ENCODE measurements at places on chromosomes 1 and 21.

DNA sequence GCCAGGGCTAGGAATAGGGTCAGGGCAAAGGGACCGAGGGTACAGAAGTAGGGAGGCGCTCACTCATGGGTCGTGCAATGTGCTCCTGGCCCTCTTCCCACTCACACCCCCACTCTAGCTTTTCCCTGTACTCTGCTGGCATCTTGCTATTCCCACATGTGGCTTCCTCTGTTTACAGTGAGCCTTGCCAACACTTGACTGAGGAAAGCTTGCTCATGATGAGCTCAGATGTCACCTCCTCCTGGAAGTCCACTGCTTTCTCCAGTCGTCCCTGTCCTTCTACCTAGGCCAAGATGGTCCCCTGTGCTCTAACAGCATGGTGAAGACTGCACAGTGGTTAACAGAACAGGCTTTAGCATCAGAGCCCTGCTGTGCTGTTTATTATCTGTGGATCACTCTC, 8.0 kb upstream of the RIMS3 start:
- H3K4me3 ChIP-seq = no peak overlapping the region
- no peaks in the 10 kb centered on the region for H3K36me3 ChIP-seq
- no peaks in the 10 kb centered on the region for H3K27me3 ChIP-seq
- peaks cover 3% of the 10 kb centered on the region for H3K4me1 ChIP-seq
- peak; percentile 9 for DNase-seq

GRCh38 chr1:197467881-197468280, 199.8 kb downstream of the CRB1 start:
- peaks cover 2% of the 10 kb centered on the region for H3K27me3 ChIP-seq
- no peaks in the 10 kb centered on the region for H3K4me1 ChIP-seq
- no peak overlapping the region for H3K27ac ChIP-seq

- no peaks in the 10 kb centered on the region for H3K27me3 ChIP-seq
- no peak overlapping the region for H3K4me3 ChIP-seq
- peak; percentile 17 for DNase-seq
- no peaks in the 10 kb centered on the region for H3K36me3 ChIP-seq
- H3K27ac ChIP-seq = no peak overlapping the region
Measured at GRCh38 chr1:204560590-204561150, 44.5 kb downstream of the MDM4 start.

DNA sequence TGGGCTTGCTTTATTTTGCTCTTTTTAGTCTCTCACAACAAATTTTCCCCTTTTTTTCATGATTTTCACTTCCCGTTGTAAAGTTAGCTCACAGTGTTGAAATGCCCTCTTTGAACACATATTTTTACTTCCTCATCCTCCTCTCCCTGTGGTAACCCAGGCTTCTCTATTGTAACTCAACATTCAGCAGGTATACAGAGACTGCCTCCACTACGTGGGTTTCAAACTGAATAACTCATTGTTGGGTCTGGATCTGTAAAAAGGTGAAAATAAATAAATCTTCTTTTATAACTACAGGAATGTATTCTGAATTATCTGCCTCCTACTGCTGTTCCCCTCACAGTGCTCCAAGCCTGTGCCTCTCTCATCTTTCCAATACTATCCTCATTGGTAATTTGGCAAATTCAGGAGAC, 166.4 kb downstream of the RUNX1 start:
- no peaks in the 10 kb centered on the region for H3K27me3 ChIP-seq
- H3K36me3 ChIP-seq = peaks cover 6% of the 10 kb centered on the region
- peaks cover 15% of the 10 kb centered on the region for H3K4me1 ChIP-seq
- peak overlapping the region; percentile 51 for H3K4me3 ChIP-seq

- no peaks in the 10 kb centered on the region for H3K36me3 ChIP-seq
- peak overlapping the region; percentile 17 for H3K27ac ChIP-seq
- peaks cover 13% of the 10 kb centered on the region for H3K4me1 ChIP-seq
- no peaks in the 10 kb centered on the region for H3K27me3 ChIP-seq
- no peak overlapping the region for H3K4me3 ChIP-seq
Measured at GRCh38 chr1:199403531-199404116, 623.9 kb upstream of the NR5A2 start.

GRCh38 chr1:165994107-165994506, 166.7 kb downstream of the UCK2 start:
- no peaks in the 10 kb centered on the region for H3K4me1 ChIP-seq
- H3K4me3 ChIP-seq = no peak overlapping the region
- no peak overlapping the region for H3K27ac ChIP-seq

GRCh38 chr1:42209526-42210251, 45.1 kb upstream of the GUCA2A start:
- peaks cover 21% of the 10 kb centered on the region for H3K4me1 ChIP-seq
- no peak for DNase-seq
- no peak overlapping the region for H3K27ac ChIP-seq
- H3K27me3 ChIP-seq = no peaks in the 10 kb centered on the region
- H3K4me3 ChIP-seq = no peak overlapping the region

DNA sequence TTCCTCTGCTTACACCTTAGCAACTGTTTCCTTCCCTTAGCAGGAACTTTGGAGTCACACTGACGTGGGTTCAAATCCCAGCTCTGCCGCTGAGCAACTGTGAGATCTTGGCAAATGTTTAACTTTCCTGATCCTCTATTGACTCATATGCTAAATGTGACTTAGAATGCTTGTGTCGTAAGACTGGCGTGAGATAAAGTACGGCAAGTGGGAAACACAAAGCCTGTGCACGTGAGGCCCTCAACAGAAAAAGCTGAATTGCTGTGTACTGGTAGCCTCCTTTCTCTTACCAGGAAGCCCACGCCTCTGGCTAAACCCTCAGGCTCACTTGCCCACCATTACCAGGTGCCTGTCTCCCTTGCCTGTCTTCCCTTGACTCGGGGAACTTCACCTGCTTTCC, 135.4 kb upstream of the TNR start:
- H3K4me1 ChIP-seq = no peaks in the 10 kb centered on the region
- no peak overlapping the region for H3K27ac ChIP-seq
- H3K27me3 ChIP-seq = no peaks in the 10 kb centered on the region
- no peak for DNase-seq
- no peaks in the 10 kb centered on the region for H3K36me3 ChIP-seq
- H3K4me3 ChIP-seq = no peak overlapping the region

GRCh38 chr1:89962024-89962741, 32.7 kb upstream of the ZNF326 start:
- no peaks in the 10 kb centered on the region for H3K27me3 ChIP-seq
- peak overlapping the region; percentile 6 for H3K27ac ChIP-seq
- peaks cover 6% of the 10 kb centered on the region for H3K4me1 ChIP-seq
- H3K4me3 ChIP-seq = no peak overlapping the region
- no peaks in the 10 kb centered on the region for H3K36me3 ChIP-seq

DNA sequence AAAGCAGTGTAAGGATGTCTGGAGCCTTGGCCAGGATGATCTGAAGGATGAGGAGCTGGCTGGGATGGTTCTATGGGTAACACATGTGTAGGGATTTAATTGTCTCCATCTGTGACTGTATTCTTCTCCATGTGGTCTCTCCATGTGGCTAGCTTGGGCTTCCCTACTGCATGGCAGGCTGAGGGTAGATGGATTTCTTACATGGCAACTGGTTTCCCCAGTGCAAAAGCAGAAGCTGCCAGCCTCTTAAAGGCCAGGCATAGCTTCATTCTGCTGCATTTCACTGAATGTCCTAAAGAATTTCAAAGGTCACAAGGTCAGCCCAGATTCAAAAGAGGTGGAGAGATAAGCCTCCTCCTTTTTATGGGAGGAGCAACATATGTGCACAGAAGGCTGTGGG, 61.7 kb downstream of the XCL2 start:
- no peak for DNase-seq
- H3K27me3 ChIP-seq = no peaks in the 10 kb centered on the region
- no peak overlapping the region for H3K4me3 ChIP-seq
- H3K4me1 ChIP-seq = peaks cover 4% of the 10 kb centered on the region
- no peak overlapping the region for H3K27ac ChIP-seq
- H3K36me3 ChIP-seq = no peaks in the 10 kb centered on the region

GRCh38 chr1:116544588-116545358, 26.1 kb downstream of the CD58 start:
- no peaks in the 10 kb centered on the region for H3K27me3 ChIP-seq
- no peaks in the 10 kb centered on the region for H3K4me1 ChIP-seq
- no peak for DNase-seq
- H3K36me3 ChIP-seq = no peaks in the 10 kb centered on the region
- no peak overlapping the region for H3K4me3 ChIP-seq

DNA sequence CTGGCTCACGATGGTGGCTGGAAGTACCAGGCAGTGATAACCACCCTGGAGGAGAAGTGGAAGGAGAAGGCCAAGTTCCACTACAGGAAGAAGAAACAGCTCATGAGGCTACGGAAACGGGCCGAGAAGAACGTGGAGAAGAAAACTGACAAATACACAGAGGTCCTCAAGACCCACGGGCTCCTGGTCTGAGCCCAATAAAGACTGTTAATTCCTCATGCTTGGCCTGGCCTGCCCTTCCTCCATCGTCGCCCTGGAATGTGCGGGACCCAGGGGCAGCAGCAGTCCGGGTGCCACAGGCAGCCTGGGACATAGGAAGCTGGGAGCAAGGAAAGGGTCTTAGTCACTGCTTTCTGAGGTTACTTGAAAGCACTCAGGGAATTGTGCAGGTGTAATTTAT, 10.8 kb downstream of the IL24 start:
- peaks cover 5% of the 10 kb centered on the region for H3K4me1 ChIP-seq
- H3K4me3 ChIP-seq = no peak overlapping the region
- H3K27me3 ChIP-seq = no peaks in the 10 kb centered on the region
- DNase-seq = no peak
- no peaks in the 10 kb centered on the region for H3K36me3 ChIP-seq

DNA sequence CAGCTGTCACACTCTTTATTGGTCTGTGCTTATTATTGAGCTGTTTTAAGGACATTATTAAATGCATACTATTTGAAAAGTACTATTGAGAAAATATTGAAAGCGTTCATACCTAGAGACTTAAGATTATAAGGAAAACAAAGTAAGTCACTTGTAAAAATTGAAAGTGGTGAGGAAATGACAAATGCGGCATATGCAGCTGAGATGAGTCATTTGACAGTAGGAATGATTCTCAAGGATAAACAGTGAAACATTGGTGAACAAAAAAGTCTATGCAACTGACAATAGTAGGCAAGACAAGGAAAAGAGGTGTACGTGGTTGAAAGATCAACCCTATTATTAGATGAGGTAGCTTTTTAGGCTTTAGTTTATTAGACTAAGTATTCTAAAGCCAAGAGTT, 82.6 kb upstream of the MAP10 start:
- no peaks in the 10 kb centered on the region for H3K36me3 ChIP-seq
- no peaks in the 10 kb centered on the region for H3K27me3 ChIP-seq
- no peaks in the 10 kb centered on the region for H3K4me1 ChIP-seq
- peak; percentile 57 for DNase-seq

GRCh38 chr1:28417926-28418637, 48.5 kb downstream of the PHACTR4 start:
- no peaks in the 10 kb centered on the region for H3K36me3 ChIP-seq
- H3K4me3 ChIP-seq = no peak overlapping the region
- H3K27ac ChIP-seq = no peak overlapping the region
- DNase-seq = no peak

DNA sequence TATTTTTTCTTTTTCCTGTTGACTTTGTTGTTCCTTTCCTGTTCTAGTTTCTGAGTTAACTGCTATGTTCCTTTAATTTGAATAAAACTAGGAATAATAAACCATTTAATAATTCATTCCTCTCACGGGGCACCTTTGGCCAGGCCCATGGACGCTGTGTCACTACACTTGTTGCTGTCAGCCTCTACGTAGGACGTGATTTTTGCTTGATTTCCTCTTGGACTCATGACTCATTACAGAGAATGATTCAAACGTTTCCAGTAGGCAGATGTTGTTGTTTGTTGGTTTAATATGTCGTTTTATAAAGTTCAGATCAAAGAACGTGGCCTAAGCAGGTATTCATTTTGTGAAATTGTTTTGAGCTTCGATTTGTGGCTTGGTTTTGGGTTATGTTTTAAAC, 9.1 kb upstream of the SLC19A1 start:
- no peak overlapping the region for H3K4me3 ChIP-seq
- H3K27ac ChIP-seq = no peak overlapping the region
- H3K27me3 ChIP-seq = peaks cover 3% of the 10 kb centered on the region
- no peaks in the 10 kb centered on the region for H3K4me1 ChIP-seq

DNA sequence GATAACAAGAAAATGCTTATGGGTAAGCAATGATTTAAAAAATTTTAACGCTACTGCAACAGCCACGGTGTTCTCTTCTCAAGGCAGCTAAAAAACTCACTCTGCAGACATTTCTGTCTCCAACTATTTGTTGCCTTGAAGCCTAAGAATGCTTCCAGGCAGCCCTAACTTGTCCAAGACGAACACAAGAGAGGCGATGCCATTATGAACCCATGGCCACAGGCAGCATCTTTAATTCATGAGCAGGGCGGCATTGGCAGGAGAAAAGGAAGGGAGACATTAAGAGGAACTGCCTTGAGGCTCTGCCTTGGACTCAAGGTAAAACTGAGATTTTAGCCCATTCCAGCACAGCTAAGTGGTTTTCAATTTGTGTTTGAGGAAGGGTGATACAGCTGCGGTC, 67.5 kb downstream of the KCND3 start:
- no peak overlapping the region for H3K4me3 ChIP-seq
- no peaks in the 10 kb centered on the region for H3K36me3 ChIP-seq
- H3K27me3 ChIP-seq = no peaks in the 10 kb centered on the region
- H3K4me1 ChIP-seq = no peaks in the 10 kb centered on the region

DNA sequence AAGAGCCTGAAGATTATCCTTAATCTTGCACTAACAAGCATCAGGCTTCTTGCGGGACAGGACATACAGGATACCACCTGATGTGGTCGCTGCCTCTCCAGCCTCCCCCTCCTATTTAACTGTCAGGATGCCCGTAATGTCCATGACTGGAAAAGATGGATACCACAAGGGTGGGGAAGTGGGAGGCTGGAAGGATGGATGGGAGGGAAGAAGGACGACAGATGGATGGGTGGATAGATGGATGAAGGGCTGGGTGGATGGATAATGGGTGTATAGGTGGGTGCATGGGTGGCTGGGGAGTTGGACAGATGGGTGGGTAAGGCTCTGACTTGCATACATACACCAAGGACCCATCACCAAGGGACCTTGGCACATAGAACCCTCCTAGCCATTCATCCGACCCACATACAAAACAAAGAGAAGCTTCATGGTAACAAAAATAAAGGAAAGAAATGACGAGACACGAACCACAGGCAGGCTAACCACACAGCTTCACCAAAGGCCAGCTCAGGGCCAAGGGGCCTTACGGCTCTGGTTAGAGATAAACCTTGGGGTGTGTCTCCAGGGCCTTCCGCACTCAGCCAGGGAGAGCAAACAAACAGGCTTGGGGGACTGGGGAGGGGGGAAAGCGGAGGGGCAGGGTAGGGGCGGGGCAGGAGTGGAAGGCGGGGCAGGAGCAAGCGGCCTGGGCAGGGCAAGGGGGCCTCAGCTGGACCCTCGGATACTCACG, 50.5 kb downstream of the HSPG2 start:
- no peak overlapping the region for H3K4me3 ChIP-seq
- no peaks in the 10 kb centered on the region for H3K4me1 ChIP-seq
- H3K27ac ChIP-seq = no peak overlapping the region
- DNase-seq = no peak
- H3K36me3 ChIP-seq = peaks cover 37% of the 10 kb centered on the region

GRCh38 chr1:56194701-56195300, 384.6 kb downstream of the PLPP3 start:
- no peaks in the 10 kb centered on the region for H3K27me3 ChIP-seq
- H3K27ac ChIP-seq = no peak overlapping the region
- no peaks in the 10 kb centered on the region for H3K36me3 ChIP-seq
- H3K4me3 ChIP-seq = no peak overlapping the region
